ENCODE measurements at places on chromosomes 7 and 10. TPM values are rescaled to one million over a fixed set of nuclear protein-coding genes. Genes with fewer than 3 reads are reported as not detected.

GRCh38 chr7:46681865-46682503 is 760.9 kb upstream of the IGFBP3 start:
- no peak for DNase-seq

The CACNB2 gene
- 0.75 TPM for polyA plus RNA-seq

GRCh38 chr7:88771417-88771816 is 11.9 kb downstream of the ZNF804B start:
- no peak for DNase-seq

The ACSM6 gene
- polyA plus RNA-seq = not detected

The ARMC3 gene
- not detected for polyA plus RNA-seq

GRCh38 chr7:35700333-35700732 is 5.4 kb upstream of the HERPUD2 start:
- no peak for DNase-seq

GRCh38 chr7:19051767-19052375 is 65.6 kb downstream of the TWIST1 start:
- peak; percentile 37 for DNase-seq

DNA sequence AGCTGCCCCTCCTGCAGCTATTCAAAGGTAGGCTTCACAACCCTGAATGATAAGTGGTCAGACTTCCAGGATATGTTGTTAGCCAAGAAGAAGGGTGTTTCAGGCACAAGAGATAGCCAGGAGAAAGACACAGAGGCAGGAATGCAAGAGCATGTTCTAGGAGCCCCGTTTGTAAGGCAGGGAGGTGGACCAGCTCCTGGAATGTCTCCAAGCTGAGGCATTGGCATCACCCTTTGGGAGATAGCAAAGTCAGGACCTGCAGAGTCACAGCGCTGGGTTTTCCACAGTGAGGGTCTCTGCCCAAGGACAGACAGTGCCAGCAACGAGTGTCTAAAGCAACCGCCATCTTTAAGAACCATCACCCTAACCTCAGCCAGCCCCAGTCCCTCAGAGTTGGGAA is 484.5 kb upstream of the ZMIZ1 start:
- DNase-seq = no peak

The GBX1 gene
- not detected for polyA plus RNA-seq

The SFTPA2 gene
- polyA plus RNA-seq = not detected

The NODAL gene
- not detected for polyA plus RNA-seq

DNA sequence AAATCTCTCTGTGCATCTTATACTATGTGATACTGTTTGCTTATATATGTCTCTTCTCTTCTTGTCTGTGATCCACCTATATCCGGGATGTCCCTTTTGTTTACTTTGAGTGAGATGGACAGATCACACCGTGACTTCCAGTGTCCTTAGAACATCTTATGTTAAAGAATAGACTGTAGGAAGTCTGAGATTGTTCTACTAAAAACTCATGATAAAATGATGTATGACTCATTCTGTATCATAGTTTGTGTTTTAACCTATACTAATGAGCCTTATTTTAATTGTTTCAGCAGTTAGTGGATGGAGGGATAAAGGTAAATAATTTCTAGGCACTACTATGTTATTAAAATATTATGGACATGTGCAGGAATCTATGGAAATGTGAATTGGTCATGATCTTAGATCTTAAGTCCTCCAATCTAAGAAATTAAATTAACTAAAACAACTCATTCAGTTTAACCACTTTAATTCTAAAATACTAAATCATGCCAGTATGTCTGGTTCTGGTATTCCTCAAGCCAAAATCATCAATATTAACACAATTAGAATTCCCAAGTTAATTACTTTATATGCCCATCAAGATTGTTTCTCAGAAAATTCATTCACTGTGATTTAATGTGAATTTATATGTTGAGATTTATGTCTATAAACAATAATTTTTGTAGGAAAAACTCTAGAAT is 32.0 kb downstream of the ITGB8 start:
- no peak for DNase-seq

DNA sequence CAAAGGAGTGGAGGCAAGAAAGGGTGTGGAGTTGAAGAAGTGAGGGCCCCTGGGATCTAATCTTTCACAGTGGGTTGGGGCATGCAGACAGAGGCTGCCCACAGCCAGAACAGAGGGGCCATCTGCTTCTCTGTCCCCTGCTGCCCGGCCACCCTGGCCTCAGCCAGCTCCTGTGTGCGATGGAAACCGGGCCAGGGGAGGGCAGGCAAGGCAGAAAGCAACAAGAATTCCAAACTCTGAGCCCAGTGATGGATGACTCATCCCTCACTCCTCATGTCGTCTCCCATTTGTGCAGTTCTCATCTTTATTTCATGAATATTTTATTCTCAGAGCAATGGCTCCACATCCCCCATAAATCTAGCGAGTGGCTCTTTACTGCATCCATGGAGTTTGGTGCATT is 757.1 kb downstream of the GRID1 start:
- DNase-seq = no peak

DNA sequence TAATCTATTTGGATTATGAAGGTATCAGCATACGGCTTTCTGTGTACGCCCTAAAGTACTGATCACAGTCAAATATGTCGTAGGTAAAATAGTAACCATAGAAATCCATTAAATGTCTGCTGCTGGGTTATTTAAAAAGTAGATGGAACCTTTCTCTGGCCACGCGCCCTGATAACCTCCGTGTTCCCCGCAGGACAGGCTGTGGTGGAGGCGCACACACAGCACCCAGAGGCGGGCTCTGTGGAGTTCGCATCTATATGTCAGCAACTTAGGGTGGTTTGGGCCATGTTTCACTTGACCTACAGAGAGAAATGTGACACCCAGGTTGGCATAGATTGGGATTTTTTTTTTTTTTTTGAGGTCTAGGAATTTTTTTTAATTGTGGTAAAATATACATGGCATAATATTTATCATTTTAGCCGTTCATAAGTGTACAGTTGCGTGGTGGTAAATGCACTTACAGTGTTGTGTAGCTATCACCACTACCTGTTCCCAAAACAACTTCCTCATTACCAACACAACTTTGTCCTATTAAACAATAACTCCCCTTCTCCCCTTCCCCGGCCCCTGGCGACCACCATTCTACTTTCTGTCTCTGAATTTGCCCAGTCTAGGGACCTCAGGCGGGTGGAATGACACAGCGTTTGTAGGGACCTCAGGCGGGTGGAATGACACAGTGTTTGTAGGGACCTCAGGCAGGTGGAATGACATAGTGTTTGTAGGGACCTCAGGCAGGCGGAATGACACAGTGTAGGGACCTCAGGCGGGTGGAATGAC is 15.4 kb downstream of the PPP2R2D start:
- no peak for DNase-seq

DNA sequence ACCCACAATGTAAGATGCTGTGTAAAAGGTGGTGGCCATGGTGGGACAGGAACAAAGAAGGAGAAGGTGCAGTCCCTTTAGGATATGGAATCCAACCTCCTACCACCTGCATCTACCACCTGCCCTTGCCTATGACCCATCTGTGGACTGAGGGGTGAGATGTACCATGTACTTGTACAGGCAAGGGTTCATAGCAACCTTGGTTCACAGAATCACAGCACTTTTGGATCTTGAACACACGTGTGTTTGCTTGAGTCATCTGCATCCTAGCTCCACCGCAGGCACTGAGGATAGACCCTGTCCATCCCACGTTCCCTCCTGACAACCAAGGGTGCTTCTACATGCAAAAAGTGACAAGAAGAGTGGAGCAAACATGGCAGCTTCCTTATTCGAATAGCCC is 162.3 kb downstream of the GFRA1 start:
- DNase-seq = no peak

DNA sequence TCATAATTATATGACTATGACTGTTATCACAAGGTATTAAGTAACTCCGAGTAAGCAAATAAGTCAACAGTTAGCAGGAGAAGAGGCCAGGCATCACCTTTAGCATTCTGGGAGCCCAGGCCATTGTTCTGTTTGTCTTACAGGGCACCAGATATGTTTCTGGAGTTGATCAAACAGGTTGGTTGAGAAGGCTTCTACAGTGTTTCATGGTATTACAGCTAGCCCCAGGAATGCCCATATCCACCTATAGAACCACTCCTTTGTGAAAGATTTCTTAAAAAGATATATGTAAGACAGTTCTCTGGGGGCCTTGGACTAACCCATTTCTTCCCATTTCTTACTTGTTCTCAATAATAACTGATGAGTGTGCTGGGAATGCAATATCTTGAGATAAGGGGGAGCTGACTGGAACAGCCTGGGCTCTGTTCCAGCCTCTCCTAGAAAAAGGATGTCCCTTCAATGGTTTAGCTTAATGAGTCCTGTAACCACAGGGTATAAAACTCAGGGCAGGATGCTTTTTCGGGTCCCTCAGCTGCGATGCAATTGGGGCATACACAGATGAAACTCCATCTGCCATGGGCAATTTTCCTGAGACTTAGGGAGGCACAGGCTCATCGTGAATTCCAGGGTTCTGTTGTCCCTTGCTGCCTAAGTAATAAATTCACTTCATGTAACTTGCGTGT is 286.4 kb downstream of the BAMBI start:
- DNase-seq = no peak

GRCh38 chr7:23022258-23022769 is 8.4 kb upstream of the HYCC1 start:
- no peak for DNase-seq

GRCh38 chr7:163298-163695 is 29.1 kb upstream of the FAM20C start:
- DNase-seq = no peak
